Stimulated activated CD8-positive, alpha-beta memory T cell treated with anti-CD3 and anti-CD28 coated beads, Interleukin-7, amount 100 ng/mL, for 4 hours (primary cell): ENCODE measurements at places on chromosomes 2 and 18.

DNA sequence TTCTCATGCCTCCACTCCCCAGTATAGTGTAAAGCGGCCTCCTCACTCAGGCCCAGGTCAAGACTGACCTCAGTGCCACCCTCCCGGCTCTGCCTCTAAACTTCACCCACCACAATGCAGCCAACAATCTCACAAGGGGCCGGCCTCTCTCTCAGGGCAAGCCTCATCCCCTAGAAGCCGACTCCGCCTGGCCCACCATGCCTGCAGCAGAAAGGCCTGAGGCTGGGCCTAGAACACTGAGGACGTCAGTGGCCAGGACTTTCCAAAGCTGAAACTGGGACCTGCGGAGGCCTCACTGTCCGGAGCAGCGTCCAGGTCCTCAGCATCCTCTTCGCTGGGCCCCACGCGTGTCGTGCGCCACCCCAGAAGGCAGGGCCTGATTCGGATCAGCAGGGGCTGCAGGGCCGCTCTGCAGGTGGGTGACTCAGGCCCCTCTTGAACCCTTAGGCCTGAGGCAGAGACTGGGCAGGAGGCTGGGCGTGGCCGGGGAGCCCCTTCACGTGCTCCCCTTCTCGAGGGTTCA lies 52.9 kb downstream of the PKDCC start:
- no peak for DNase-seq

- no peak for DNase-seq
These were observed 82.8 kb upstream of the DSEL start for GRCh38 chr18:67599277-67599676.

DNA sequence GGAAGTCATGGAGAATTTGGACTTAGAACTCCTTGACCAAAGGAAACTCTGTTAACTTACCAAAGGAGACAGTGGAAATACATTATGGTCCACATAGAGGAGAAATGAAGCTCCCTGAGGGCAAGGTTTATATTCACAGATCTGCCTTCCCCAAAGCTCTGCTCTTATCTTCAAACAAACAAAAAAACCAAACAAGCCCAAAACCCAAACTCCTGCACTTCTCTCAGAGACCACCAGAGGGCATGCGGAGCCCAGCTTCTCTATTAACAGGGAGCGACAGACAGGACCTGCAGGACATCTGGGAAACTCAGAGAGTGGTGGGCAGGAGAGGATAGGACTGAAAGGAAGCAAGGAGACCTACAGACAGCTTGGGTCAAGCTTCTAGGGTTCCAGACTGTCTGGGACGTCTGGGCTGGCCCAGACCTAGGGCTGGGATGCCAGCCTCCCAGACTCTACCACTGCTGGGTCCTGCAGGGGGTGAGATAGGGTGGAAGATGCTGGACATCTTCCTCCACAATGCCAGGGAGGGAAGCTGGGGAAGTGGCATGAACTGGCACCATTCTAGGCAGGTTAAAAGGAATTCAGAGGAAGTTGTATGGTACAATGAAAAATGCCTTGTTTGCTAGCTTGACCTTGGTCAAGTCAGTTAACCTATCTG lies 4.0 kb upstream of the WNT10A start:
- no peak for DNase-seq

GRCh38 chr2:113962692-113963480 lies 73.0 kb downstream of the ACTR3 start:
- no peak for DNase-seq

- DNase-seq: no peak
These were observed 37.1 kb downstream of the CD28 start for GRCh38 chr2:203743441-203743981.

DNA sequence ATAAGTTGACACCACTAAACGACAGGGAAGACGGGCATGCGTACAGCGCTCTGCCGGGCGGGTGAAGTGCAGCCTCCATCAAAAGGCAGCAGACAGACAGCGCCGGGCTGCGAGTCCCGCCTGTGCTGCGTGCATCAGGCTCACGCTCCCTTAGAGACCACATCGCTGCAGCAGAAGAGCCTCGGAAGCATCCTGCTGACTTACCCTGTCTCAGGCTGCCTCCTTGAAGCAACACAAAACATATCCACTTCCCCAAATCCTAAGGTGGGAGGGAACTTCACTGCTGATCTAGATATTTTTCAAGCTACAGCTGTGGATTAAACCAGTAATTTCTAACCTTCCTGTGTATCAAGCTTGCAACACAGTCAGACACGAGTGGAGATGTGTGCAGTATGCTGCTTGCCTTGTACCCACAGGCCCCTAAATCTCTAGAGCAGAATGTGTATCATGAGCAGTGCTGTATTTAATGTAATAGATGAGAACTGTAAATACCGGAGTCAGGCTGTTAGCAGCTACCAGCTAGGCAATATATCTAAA lies 6.4 kb downstream of the MYT1L start:
- DNase-seq: no peak

DNA sequence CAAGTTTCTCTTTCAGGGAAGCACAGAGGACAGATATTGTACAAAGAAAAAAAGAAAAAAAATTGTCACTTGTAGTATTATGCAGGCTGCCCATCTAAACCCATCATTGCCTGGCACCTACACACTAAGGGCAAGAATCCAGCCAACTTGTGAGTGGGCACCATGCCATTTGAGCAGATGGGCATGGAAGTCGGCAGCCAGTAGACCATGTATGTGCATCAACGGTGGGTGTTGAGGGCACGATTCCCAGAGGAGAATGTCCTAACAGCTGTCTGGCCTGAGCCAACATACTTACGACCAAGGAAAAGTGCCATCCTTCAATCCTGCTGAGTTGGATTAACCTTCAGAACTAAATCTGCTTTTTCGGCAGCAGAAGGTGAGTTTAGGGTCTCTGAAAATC lies 63.9 kb downstream of the ARHGAP15 start:
- no peak for DNase-seq

DNA sequence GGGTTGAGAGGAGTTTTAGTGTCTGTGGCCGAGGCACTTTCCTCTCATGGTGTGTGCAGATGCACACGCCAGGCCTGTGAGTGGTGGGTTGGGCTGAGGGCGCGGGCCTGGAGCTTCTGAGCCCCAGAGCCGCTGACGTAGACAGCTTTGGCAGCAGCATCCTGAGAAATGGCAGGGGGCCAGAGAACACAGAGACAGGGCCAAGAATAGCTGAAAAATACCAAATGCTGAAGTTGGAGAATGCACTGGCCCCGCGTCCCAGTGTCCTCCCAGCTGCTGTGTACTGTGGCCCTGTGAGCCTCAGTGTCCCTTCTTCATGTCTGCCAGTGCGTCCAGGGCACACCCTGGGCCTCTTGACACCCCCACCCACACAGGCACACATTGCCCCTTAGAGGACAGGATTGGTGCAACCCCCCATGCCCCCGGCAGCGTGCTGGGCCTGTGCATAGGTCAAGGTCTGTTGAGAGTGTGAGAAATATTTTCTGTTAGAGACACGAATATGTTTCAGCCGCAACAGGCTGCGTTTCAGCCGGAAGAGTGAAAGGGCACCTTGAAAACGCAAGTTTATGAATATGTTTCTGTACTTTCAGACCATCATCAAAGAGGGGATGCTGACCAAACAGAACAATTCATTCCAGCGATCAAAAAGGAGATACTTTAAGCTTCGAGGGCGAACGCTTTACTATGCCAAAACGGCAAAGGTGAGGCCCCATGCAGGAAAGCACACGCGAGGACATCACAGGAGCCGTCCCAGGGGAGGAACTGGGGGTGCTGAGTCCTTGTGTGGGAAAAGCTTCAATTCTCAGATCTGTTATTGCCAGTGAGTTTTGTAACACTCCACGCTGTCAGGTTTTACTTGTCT lies 33.6 kb downstream of the DGKD start:
- no peak for DNase-seq

- DNase-seq: no peak
These were observed 19.4 kb upstream of the KIF1A start for GRCh38 chr2:240839152-240840143.

DNA sequence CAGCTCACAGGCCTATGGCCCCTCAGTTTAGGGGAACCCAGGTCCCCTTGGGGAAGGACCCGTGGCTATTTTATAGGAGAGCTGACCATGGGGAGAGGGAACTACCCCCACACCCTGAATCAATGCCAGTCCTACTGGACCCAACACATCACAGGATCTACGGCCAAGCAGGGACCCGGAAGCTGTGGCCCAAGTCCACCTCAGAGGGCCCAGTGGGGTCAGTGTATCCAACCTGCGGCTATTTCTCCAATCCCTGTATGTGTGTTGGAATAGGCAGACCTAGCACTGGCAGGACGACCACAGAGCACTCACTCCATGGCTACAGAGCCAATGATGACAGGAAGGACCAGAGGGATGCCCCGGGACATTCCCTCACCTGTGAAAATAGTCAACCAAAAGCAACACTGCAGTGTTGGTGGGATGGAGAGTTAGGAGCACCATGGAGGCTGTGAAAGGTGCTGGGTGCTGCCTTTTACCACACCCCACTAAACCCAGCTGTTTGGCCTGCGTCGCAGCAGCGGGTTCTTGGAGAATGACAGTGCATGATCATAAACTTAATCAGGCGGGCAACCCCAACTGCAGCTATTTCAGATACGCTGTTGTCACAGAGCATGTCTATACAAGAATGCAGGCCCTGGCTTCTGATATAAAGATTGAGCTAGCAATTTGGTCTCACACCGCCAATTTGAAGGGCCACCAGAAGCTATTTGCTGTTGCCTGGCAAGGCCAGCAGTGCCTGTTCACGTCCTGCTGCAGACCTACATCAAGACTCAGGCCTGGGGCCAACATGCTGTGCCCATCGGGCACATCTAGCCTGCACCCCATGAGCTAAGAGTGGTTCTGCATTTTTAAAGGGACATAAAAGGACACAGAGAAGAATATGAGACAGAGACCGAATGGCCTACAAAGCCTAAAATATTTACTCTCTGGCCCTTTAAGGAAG lies 110.4 kb downstream of the EIPR1 start:
- no peak for DNase-seq

GRCh38 chr2:85705680-85706039 lies 11.5 kb downstream of the GNLY start:
- DNase-seq: no peak

DNA sequence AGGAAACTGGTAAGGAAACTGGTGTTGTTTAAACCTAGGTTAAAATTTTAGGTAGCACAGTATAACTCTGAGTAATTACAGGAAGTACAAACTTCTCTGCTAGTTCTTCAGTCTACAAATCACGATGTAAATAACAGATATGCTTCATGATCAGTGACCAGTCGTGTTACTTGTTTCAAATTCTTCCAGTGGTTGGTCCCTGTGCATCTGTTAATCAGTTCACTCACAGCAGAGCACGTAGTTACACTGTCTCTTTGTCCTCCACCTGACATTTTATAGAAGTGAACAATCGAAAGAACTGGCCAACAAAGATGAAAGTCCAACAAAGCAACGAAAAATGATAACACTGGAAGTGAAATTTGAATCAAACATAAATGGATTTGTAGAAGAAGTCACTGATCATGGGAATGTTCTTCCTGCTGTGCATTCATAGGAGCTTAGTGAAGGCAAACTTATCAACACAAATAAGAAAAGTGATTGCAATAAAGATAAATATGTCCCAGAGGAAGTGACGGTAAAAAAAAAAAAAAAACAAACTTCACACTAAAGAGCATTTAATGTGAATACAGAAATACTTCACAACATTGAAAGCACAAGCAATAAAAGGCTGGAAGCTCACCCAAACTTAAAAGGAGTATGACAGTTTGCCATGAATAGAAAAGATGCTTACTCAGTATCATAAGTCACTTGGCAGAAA lies 7.0 kb downstream of the EIF2AK2 start:
- DNase-seq: no peak

DNA sequence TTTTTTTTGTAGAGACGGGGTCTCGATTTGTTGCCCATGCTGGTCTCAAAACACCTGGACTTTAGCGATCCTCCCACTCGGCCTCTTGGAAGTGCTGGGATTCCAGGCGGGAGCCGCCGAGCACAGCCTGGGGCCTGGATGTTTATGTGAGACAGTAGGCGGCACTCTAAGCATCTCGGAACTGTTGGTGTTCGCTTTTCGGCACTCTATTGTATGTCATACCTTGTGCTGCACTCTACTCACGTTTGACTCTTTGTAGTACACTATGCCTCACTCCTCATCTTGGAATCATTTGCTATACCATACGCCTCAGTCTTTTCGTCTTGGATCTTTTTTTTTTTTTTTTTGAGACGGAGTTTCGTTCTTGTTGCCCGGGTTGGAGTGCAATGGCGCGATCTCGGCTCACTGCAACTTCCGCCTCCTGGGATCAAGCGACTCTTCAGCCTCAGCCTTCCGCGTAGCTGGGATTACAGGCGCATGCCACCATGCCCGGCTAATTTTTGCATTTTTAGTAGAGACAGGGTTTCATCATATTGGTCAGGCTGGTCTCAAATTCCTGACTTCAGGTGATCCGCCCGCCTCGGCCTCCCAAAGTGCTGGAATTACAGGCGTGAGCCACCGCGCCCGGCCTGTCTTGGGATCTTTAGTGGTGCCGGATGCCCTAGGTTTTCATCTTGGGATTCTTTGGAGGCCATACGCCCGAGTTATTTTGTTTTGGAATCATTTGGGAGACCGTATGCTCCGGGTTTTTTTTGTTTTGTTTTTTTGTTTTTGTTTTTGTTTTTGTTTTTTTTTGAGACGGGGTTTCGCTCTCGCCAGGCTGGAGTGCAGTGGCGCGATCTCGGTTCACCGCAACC lies 24.2 kb upstream of the ZDBF2 start:
- DNase-seq: no peak

GRCh38 chr18:5420906-5421305 lies 122.9 kb downstream of the EPB41L3 start:
- no peak for DNase-seq

GRCh38 chr18:74063023-74063422 lies 84.6 kb downstream of the FBXO15 start:
- DNase-seq: no peak

- DNase-seq: no peak
These were observed 294.4 kb upstream of the CHAC2 start for GRCh38 chr2:53473236-53473635.

DNA sequence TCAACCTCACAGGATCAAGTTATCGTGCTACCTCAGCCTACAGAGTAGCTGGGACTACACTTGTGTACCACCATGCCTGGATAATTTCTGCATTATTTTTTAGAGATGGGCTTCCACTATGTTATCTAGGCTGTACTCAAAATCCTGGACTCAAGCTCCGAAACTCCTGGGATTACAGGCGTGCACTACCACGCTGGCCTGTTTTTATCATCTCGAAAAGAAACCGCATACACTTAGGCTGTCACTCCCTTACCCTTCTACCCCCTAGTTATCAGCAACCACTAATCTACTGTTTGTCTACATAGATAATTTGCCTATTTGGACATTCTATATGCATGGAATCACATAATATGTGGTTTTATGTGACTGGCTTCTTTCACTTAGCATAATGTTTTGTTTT lies 8.5 kb upstream of the PUM2 start:
- DNase-seq: no peak

GRCh38 chr18:57927511-57927910 lies 116.5 kb upstream of the NEDD4L start:
- no peak for DNase-seq

- no peak for DNase-seq
These were observed 17.0 kb upstream of the LINC00305 start for GRCh38 chr18:64165906-64166305.

GRCh38 chr2:67215214-67216055 lies 181.7 kb upstream of the ETAA1 start:
- no peak for DNase-seq
